Bronchial epithelial cell (primary cell): ENCODE measurements at places on chromosomes 3 and 15. TPM values are rescaled to one million over a fixed set of nuclear protein-coding genes. Genes with fewer than 3 reads are reported as not detected.
A peak's percentile ranks its signal among the peaks of the same experiment; 100 is the strongest.

Gene CADPS
- total RNA-seq, result 1.3 TPM in 1 of 2 replicates, not detected in the other

Gene PEAK1
- 3.7 and 10.0 TPM in 2 replicates for total RNA-seq

Gene ZCWPW2
- 0.38 TPM in 1 of 2 replicates, not detected in the other for total RNA-seq

Gene SLC7A14
- total RNA-seq, result under 0.01 TPM in 1 of 2 replicates, not detected in the other

Gene CADM2
- under 0.01 and 0.26 TPM in 2 replicates for total RNA-seq

Gene RFC4
- total RNA-seq, result 12.4 and 26.1 TPM in 2 replicates

Gene TMEM43
- 88.5 and 105 TPM in 2 replicates for total RNA-seq

- DNase-seq, result no peak
These were observed 117.3 kb downstream of the XXYLT1 start for GRCh38 chr3:195153653-195154052.

DNA sequence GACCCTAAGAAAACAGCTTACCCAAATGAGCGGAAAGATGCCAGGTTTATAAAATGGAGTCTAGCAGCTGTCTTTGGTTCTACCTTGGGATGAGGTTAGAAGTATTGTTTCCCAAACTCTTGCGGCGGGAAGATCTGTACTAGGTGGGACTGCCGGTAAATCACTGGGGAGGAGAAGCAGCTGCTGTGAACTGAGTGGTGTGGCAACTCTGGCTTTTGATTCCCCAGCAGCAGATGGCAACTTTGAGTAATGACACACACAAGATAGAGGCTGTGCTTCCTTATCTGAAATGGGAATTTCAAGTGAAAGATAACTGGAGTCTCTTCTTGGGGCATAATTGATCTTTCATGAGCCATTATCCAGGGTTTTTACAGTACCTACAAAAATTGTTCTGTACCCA lies 184.9 kb downstream of the ATG7 start:
- no peak for DNase-seq

DNA sequence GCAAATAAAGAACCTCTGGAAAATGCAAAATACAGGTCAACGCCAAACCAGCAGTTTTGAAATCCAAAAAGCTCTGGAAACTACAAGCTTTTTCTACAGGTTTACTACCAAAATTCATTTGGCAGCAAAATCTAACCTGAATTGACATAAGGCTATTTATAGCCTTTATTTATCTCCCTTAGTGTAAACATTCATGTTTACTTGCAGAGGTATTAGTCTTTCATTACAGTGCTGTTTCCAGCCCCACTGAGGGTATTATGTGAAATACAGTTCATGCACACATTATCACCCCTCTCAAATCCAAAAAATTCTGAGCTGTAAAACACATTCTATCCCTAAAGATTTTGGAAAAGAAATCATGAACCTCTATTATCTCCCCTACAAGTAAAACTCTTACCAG lies 7.2 kb downstream of the SKIC8 start:
- DNase-seq, result no peak

DNA sequence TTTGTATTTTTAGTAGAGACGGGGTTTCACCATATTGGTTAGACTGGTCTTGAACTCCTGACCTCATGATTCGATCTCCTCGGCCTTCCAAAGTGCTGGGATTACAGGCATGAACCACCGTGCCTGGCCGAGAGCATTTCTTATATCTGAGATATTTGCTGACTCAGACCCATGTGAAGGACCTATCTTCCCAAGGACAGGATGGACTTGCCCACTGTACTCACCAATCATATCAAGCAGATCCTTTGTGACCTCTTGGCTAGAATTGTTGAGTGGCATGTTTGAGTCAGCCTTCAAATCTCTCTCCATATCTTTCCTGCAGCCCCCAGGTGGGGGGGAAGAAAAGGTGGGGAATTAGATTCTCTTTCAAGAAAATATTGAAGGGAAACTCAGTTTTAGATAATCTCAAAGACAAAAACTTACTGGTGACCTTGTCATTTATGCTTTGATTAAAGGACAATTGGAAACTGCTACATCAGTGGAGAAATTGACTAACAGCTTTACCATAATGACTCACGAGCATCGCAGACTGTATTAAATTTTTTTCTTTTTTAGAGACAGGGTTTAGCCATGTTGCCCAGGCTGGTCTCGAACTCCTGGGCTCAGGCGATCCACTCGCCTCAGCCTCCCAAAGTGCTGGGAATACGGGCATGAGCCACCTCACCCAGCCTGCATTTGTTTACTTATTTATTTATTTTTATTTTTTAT lies 3.1 kb downstream of the C3orf62 start:
- no peak for DNase-seq

GRCh38 chr3:134646086-134646485 lies 4.7 kb downstream of the KY start:
- DNase-seq, result no peak

DNA sequence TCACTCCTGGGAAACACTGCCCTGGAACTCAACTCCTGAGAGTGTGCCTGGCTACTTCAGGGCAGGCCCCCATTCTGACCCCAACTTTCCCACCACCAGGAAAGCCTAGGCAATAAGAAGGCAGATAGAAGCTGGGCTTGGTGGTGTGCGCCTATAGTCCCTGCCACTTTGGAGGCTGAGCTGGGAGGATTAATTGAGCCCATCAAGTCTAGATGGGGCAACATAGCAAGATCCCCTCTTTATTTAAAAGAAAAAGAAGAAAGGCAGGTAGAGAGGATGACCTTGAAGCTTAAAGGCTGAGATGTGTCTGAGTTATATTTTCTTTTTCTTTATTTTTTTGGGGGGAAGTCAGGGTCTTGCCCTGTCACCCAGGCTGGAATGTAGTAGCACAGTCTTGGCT lies 4.2 kb upstream of the RBPMS2 start:
- no peak for DNase-seq

DNA sequence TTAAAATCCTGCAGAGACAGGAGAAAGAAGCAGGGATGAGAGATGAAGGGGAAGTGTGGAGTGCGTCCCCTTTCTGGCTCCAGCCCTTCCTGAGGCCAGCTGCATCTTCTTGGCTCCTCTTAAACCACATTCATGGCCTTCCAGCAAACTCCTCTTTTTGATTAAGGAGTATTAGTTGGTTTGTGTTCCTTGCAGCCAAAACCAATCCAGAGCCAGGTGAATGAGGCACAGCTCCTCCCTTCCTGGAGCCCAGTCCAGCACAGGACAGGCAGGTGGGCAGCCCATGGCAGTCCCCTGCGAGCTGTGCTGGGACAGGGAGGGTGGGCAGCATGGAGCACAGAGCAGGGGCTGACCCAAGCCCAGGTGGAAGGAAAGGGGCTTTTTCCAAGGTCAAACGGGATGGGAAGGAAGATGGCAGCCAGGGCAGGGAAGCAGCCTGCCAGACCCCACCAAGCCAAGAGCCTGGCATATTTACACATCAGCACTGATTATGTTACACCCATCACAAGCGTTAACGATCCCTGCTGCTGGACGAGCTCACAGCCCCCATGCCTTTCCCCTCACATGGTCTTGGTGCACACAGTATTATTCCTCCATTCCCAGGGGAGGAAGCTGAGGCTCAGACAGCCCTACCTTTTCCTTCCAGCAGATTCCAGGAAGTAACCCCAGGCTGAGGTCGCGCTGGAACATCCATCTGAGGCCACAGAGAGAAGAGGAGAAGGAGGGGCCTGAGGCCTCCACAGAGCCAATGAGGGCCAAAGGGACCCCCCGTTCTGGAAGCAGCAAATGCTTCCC lies 175.6 kb downstream of the SMAD6 start:
- no peak for DNase-seq

GRCh38 chr15:53328341-53328740 lies 431.1 kb downstream of the WDR72 start:
- no peak for DNase-seq

GRCh38 chr3:55305696-55306485 lies 181.2 kb downstream of the WNT5A start:
- no peak for DNase-seq

DNA sequence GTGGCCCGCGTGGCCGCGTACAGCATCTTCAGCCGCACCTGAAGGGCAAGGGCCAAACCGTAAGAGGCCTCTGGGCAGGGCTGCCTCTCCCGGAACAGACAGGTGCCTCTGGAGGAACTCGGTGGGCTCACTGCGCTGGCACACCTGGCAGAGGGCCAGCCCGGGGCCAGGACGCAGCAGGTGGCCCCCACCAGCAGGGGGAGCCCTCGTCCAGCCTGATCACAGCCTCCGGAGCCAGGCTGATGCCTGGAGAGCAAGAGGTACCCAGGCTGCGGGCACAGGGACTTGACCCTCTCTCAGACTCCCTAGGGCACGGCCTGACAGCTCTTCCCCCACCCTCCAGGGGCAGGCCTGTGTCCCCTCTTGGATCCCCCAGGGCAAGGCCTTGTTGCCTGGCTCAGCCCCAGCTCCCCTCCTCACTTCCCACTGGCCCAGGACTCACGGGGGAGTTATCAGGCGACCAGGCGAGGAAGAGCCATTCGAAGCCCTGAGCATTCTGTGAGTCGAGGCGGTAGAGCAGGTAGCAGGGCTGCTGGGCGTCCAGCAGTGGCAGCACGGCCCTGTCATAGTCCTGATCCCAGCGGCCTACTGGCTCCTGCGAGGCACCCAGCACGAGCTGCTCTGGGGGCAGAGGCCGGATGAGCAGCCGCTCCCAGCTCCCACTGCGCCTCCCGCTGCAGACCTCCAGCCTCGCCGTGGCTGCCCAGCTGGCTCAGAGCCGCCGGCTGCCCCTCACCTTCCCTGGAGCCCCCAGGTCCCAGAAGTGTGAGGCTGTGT lies 6.2 kb upstream of the TLR9 start:
- peak; percentile 38 for DNase-seq

DNA sequence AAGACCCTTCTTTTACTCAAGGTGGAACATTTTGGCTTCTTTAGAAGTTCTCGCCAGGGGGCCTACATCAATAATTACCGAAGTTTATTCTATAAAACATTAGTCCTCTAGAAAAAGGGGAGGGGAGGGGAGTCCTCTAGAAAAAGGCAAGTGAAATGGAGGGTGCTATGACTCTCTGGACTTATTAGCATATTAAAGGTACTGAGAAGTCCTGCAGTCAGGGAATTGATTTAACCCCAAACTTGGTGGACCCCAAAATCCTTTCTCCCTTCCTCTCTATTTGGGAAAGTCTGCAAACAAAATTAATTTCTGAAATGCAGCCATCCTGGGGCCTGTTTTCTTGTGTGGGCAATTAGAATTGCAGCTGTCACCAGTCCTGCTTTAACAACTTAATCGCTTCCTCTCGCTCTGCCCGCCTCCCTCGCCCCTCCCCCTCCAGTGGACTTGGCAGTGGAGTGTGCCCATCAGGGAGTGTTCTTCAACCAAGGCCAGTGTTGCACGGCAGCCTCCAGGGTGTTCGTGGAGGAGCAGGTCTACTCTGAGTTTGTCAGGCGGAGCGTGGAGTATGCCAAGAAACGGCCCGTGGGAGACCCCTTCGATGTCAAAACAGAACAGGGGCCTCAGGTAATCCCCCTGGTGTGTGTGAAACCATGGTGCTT lies 18.9 kb upstream of the LRRK1 start:
- no peak for DNase-seq
